HL-60 (cell line): ENCODE measurements at places on chromosomes 3 and 15.

GRCh38 chr3:136671921-136672320, 80.3 kb downstream of the STAG1 start:
- no peak for DNase-seq

DNA sequence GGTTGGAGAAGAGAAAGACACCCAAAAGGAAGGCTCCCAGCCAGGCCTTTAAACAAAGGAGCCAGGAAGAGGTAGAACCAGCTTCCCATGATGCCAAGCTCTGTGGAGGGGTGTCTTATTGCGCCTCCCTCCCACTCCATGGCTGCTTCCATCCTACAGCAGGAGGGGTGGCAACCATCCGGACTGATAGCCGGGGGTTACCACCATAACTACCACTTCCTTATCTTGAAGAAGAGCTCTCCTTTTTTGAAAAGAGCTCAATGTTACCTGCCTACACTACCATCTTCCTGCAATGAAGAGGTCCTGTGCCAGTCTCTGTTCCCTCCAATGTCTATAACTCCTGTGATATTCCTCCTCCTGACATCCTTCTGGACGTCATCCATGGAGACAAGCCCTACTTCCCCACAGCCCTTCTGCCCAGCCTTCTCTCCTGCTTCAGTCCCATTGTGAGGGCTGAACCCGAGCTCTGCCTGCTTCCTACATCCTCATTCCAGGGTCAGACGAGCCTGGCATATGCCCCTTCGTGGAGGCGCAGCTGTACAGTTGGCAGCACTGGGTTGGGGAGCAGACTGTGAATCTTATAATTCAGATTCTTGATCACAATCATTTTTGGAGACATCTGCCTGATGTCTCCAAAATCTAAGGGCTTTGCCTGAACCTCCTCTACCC, 8.5 kb downstream of the CCDC9B start:
- no peak for DNase-seq

GRCh38 chr15:88631464-88632028, 7.3 kb upstream of the ISG20 start:
- no peak for DNase-seq

DNA sequence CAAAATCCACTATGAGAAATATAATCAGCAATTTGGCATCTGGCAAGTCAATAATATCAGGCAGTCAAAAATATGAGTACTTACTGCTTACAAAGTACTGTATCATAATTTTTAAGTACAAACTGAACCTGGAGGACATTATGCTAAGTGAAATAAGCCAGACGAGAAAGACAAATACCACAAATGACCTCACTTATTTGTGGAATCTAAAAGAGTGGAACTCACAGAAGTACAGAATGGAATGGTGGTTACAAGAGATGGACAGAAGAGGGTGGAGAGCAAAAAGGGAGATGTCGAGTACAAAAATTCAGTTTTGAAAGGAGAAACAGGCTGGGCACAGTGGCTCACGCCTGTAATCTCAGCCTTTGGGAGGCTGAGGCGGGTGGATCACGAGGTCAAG, 12.4 kb downstream of the PCYT1A start:
- no peak for DNase-seq
